ENCODE measurements at places on chromosomes 11 and 22.

GRCh38 chr11:117818041-117818873 is 6.3 kb downstream of the FXYD2 start:
- peak overlapping the region; percentile 98 for H3K27ac ChIP-seq
- peaks cover 53% of the 10 kb centered on the region for H3K4me1 ChIP-seq
- H3K4me3 ChIP-seq, result peak overlapping the region; percentile 87
- H3K27me3 ChIP-seq, result peaks cover 2% of the 10 kb centered on the region

DNA sequence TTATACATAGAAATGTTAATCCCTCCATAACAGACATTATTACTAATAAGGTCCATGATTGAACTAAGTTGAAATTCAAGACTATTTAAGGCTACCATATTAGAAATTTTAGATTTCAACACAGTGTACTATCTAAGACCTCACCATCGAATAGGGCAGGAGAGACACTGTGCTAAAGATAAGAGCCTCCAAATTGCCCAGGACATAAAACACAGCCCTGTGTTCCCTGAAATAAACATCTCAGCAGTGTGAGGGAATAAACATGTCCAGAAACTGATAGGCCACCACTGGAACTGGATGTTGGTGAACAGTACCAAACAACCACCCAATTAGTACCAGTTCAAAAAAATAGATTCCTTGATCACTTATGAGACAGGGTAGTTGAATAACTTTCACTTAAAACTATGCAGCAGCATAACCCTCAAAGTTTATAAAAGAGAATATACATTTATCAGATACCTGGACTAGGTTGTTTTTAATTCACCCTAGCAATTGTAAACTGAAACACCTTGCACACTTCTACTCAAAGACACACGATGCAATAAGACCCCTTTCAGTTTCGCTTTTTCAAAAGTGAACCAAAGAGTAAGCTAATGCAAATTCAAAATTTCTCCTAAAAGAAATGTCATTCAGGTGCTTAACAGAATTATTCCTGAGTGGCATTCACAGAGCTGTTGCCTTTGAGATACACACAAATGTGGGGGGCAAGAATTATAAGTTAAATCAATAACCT is 34.3 kb downstream of the USP28 start:
- no peak overlapping the region for H3K27ac ChIP-seq
- H3K27me3 ChIP-seq, result no peaks in the 10 kb centered on the region
- no peak for DNase-seq
- H3K4me1 ChIP-seq, result no peaks in the 10 kb centered on the region
- H3K4me3 ChIP-seq, result no peak overlapping the region

DNA sequence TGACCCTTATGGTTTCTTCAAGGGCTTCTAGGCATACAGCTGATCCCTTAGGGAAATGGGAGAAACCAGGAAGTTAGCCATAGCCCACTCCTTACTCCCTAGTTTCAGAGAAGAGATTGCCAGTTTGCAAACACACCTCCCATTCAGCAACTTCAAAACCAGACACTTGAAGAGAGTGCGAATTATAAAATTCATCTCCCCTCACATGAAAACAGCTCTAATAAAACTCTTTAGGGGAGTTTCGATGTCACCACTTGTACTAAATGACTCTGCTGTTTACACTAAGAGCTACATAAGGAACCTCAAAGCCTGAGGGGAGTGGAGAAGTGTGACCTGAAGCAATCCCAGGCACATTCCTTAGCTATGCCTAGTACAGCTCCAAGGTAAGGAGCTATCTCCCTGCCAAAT is 8.3 kb downstream of the LGR4 start:
- no peaks in the 10 kb centered on the region for H3K36me3 ChIP-seq
- no peak for DNase-seq

DNA sequence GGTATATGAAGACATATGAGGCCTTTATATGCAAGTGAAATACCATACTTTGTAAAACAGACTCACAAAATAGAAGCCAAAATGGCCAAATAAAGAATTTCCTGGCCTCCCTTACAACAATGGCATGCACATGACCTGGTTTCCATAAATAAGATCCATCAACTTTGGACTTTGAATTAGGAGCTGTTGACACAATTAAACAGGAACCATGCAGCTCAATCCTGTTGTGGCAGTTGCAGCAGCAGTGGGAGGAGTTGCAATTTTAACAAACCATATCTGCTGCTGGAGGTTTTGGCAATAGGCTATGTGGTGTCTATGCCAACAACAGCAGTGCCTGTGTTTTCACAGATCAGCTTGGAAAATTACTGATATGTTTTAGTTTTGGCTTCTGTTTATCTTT is 818.6 kb downstream of the FAM181B start:
- no peaks in the 10 kb centered on the region for H3K36me3 ChIP-seq
- DNase-seq, result no peak
- H3K27me3 ChIP-seq, result no peaks in the 10 kb centered on the region
- H3K27ac ChIP-seq, result no peak overlapping the region
- no peak overlapping the region for H3K4me3 ChIP-seq

- H3K27ac ChIP-seq, result no peak overlapping the region
- no peaks in the 10 kb centered on the region for H3K36me3 ChIP-seq
- H3K4me3 ChIP-seq, result peak overlapping the region; percentile 55
- peaks cover 56% of the 10 kb centered on the region for H3K27me3 ChIP-seq
- peaks cover 20% of the 10 kb centered on the region for H3K4me1 ChIP-seq
Measured at GRCh38 chr11:120170741-120171261, 32.9 kb upstream of the TRIM29 start.

DNA sequence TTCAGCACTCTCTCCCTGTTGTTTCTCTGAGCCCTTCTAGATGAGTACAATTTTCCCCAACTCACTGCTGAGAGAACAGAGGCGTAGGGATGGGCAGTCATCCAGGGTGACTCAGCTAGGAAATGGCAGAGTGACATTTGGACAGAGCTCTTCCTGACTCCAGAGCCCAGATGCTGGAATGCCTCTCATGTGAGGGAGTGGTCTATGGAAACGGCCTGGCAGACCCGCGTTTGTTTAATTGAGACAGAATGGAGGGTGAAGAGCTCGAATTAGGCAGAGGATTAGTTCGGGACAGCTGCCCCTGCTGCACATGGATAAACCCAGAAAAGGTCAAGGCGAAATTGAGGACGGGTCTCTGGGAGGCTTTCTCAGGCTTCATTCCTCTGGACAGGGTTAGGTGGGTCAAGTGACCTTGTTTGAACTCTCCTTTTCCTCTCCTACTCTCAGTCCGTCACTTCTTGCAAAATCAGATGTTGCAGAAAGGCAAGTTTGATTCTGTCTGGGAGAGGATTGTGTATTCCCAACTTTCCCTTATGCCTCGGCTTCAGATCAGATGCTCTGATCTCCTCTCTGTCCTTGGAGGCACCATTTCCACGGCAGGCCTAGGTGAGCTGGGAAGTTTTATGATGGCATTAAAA is 7.6 kb upstream of the LMO2 start:
- no peak overlapping the region for H3K4me3 ChIP-seq
- no peaks in the 10 kb centered on the region for H3K36me3 ChIP-seq
- no peak for DNase-seq
- peaks cover 8% of the 10 kb centered on the region for H3K27me3 ChIP-seq

DNA sequence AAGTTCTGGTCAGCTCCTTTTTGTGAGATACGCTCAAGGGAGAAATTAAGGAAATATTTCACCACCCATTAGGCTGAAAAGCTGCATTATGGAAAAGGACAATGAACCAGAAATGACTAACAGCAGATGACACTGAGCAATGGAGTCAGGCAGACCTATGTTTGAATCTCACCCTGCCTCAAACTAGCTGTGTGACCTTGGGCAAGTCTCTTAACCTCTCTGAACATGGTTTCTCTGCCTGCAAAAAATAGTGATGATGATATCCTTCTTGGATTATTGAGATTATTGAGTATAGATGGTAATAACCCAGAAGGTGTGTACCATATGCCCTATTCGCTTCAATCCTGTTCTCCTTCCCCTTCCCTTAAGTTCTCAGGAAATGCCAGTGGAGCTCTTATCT is 2.9 kb upstream of the PRDM11 start:
- H3K27me3 ChIP-seq, result peaks cover 62% of the 10 kb centered on the region
- peaks cover 17% of the 10 kb centered on the region for H3K4me1 ChIP-seq
- H3K4me3 ChIP-seq, result peak overlapping the region; percentile 26
- no peak for DNase-seq

- no peak overlapping the region for H3K27ac ChIP-seq
- no peak for DNase-seq
- no peak overlapping the region for H3K4me3 ChIP-seq
- no peaks in the 10 kb centered on the region for H3K36me3 ChIP-seq
Measured at GRCh38 chr22:25814685-25815084, 72.7 kb downstream of the MYO18B start.

DNA sequence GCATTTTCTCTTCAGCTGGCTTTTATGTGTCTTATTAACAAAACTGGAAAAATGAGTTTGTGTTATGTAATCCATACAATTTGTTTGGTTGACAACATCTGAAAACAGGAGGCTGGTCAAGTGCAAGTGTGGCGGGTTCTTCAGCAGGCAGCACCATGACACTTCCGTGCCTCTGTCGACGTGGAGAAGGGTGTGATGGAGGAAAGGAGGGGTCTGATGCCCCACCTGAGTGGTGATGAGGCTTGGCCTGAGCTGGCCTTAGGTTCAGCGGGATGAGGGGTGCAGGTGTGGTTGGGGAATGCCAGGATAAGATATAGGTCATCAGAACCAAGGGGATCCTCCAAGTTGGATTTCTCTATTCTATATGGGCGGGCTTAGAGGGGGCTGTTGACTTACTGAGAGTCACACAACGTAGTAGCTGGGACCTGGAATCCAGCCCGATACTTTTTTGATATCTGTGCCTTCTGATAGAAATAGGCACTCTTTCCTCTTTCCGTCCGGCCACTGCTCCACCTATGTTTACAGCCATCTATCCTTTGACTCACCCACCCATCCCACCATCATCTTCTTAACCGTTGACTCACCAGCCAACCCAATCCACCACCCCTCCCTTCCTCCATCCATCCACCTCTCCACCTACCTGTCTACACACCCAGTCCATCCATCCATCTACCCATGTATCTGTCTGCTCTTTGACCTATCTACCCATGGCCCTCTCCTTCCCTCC is 29.0 kb downstream of the SHANK3 start:
- H3K4me3 ChIP-seq, result no peak overlapping the region
- peaks cover 15% of the 10 kb centered on the region for H3K4me1 ChIP-seq
- H3K36me3 ChIP-seq, result peaks cover 7% of the 10 kb centered on the region
- DNase-seq, result no peak
- peaks cover 3% of the 10 kb centered on the region for H3K27me3 ChIP-seq

DNA sequence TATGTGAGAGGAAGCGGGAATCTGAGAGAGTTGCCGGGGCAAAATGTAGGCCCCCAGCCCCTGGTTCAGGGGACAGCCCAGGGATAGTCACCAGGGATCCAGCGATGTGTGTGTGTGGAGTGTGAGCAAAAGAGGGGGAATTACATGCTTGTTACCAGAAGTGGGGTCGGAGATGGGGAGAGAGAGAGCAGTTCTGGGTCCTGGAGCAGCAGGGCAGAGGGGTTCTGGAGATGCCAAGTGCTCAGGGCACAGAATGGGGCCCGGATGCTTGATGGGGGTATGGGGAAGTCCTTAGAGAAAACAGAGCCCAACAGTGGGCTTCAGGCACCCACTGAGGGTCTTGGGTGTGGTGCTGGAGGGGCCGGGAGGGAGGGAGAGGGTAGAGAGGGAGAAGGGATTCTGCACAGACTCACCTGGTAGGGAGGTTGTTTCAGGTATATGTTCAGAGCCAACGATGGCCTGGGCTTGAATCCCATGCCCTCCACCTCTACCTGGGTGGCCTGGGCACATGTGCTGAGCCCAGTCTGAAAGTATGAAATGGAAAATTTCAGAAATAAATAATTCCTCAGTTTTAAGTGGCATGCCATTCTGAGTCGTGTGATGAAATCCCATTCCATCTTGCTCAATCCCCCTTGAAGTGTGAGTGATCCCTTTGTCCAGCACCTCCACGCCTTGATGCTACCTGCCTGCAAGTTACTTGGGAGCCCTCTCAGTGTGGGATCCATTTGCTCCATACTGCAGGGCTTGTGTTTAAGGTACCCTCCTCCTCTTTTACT is 12.4 kb downstream of the SMIM38 start:
- no peak overlapping the region for H3K27ac ChIP-seq
- peaks cover 3% of the 10 kb centered on the region for H3K36me3 ChIP-seq
- peaks cover 6% of the 10 kb centered on the region for H3K27me3 ChIP-seq
- peaks cover 14% of the 10 kb centered on the region for H3K4me1 ChIP-seq
- no peak overlapping the region for H3K4me3 ChIP-seq

GRCh38 chr11:76806608-76807205 is 23.6 kb downstream of the TSKU start:
- H3K4me3 ChIP-seq, result no peak overlapping the region
- H3K36me3 ChIP-seq, result no peaks in the 10 kb centered on the region
- H3K27ac ChIP-seq, result no peak overlapping the region
- peak; percentile 18 for DNase-seq
- H3K4me1 ChIP-seq, result peaks cover 19% of the 10 kb centered on the region
- H3K27me3 ChIP-seq, result peaks cover 5% of the 10 kb centered on the region

DNA sequence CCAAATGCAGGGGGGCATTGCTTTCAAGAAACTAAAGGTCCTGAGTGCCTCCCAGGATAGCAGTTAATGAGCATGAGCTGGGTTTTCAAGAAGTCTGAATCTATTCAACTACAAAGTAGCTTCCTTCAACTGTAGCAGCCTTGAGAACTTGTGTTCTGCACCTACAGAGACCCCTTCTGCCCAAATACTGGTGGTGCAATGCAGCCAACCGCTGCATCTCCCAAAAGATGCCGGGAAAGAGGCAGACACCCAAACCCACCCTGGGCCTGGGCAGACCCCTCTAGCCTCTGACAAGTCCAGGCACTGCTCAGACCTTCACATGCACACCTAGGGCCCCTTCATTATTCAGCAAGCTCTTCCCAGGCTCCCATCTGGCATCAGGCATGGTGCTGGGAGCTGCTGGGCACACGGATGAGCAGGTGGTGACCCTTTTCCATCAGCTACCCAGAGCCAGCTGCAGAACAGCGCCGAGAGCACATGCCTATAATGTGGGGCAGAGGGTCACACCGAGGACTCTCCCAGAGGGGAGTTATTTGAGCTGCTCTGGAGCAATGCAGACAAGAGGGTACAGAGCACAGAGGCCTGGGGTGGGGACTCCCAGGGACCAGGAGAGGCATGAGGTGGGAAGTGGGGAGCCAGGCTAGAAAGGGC is 44.9 kb upstream of the ETS1 start:
- H3K36me3 ChIP-seq, result no peaks in the 10 kb centered on the region
- no peak for DNase-seq
- H3K4me1 ChIP-seq, result peaks cover 23% of the 10 kb centered on the region

GRCh38 chr11:96658436-96658835 is 268.6 kb downstream of the JRKL start:
- no peak overlapping the region for H3K4me3 ChIP-seq
- no peaks in the 10 kb centered on the region for H3K36me3 ChIP-seq
- H3K27me3 ChIP-seq, result peaks cover 3% of the 10 kb centered on the region
- no peak overlapping the region for H3K27ac ChIP-seq

DNA sequence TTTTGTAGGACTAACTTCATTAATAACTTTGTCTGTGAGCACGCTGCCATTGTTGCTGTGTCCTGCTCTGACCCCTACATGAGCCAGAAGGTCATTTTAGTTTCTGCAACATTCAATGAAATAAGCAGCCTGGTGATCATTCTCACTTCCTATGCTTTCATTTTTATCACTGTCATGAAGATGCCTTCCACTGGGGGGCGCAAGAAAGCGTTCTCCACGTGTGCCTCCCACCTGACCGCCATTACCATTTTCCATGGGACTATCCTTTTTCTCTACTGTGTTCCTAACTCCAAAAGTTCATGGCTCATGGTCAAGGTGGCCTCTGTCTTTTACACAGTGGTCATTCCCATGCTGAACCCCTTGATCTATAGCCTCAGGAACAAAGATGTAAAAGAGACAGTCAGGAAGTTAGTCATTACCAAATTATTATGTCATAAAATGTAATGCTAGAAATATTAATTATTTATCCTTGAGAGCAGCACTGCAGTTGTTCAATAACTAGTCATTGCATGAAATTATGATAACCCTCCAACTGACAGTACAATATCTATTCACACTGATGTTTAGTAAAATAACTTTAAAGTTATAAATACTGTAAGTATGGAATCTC is 46.4 kb upstream of the OR5D13 start:
- H3K4me3 ChIP-seq, result no peak overlapping the region
- no peak for DNase-seq
- H3K4me1 ChIP-seq, result no peaks in the 10 kb centered on the region
